ENCODE measurements at places on chromosomes 4 and X.

- no peak for DNase-seq
Measured at GRCh38 chr4:139978692-139979091, 175.3 kb downstream of the MAML3 start.

DNA sequence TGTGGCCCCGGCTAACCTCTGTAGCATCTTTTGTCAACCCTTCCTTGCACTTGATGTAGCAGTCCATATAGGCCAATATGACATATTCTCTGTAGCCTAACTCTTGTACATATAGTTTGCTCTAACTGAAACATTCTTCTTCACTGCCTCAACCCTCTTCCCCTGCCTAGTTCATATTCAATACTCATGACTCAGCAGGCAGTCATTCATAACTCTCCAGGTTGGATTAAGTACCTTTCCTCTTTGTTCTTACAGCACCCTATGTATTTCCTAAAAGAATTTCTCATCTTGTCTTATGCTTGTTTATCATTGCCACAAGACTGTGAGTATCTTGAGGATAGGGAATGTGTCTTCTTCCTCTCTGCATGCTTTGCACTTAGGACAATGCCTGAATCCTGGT is 76.9 kb downstream of the TMLHE start:
- no peak for DNase-seq

DNA sequence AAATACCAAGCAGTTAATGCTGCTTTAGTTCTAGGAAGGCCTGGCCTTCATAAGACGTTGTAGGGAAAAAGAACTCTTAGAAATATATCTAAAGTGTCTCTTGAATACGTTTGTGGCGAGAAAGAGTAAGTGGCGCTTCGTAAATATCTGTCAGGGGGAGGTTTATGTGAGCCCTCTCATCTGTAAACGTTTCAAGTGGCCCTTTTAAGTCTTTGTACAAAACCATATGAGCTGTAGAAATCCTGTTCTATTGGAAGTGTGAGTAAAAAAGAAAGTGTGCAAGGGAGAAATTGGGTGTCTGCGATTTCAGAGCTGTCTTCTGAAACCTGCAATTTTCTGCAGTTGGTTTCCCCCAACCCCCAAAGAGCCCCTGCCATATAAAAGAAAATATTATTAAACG is 8.6 kb upstream of the INTU start:
- DNase-seq, result no peak

- no peak for DNase-seq
Measured at GRCh38 chr4:153112041-153112441, 92.2 kb upstream of the TRIM2 start.

- no peak for DNase-seq
Measured at GRCh38 chrX:133537142-133537541, 121.9 kb upstream of the GPC4 start.

DNA sequence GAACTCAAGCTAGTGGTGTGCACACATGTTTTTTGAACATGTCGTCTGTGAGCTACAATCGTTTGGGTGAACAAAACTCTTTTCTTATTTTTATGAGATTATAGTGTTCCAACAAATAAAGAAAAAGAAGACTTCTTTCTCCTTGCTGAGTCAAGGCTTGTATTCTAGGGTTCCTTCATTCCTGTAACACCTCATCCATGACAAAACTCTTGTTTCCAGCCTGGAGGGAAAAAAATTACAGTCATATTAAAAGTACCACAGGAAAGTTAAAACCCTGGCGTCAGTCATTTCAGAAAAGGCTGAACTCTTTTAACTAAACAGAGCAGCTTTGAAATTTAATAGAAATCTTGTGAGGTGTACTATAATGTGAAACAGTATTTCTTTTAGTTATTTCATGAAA is 79.2 kb upstream of the BOD1L1 start:
- DNase-seq, result no peak

- DNase-seq, result no peak
Measured at GRCh38 chrX:132266583-132267355, 47.5 kb upstream of the RAP2C start.

GRCh38 chr4:118273642-118274041 is 79.2 kb downstream of the PRSS12 start:
- no peak for DNase-seq

Data from tibial artery (tissue), 4 donors.